ENCODE measurements at places on chromosomes 3 and 15.
A peak's percentile ranks its signal among the peaks of the same experiment; 100 is the strongest.

- peak; percentile 63 for DNase-seq
These were observed 655 bp downstream of the CYFIP1 start for GRCh38 chr15:22979238-22980188.

DNA sequence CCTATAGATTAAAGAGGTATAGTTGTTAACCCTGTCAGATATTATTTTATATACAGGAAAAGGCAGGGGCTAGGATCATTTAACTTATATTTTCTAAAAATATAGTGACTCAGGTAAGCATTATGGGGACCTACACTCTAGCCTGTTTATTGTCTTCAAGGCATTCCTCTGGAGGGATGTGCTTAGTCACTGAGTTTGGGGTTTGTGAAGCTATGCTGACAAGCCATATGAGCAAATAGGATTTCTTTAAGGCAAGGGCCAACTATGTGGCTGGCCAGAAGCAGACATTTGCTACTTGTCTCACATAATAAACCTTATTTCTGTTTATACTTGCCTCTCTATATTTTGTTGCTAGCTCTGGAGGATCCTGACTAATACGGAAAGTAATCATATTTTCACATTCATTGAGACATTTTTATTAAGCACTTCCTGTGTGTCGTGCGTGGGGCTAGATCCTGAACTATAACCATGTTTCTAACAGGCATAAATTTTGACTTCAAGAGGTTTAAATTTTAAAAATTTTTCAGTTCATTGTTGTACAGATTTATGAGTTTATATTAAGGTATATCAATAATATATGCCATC is 153.4 kb downstream of the OTOL1 start:
- peak; percentile 0 for DNase-seq

- DNase-seq = no peak
These were observed 554.7 kb upstream of the KCNMB2 start for GRCh38 chr3:177981576-177981975.

GRCh38 chr3:66038726-66039589 is at the start of gene MAGI1:
MAGI1 (minus strand) TSS chr3:66038918; CDS start chr3:66038308, 610 bp downstream.
- peak; percentile 97 for DNase-seq

- peak; percentile 49 for DNase-seq
These were observed 575 bp upstream of the PCYT1A start for GRCh38 chr3:196288141-196288460.

DNA sequence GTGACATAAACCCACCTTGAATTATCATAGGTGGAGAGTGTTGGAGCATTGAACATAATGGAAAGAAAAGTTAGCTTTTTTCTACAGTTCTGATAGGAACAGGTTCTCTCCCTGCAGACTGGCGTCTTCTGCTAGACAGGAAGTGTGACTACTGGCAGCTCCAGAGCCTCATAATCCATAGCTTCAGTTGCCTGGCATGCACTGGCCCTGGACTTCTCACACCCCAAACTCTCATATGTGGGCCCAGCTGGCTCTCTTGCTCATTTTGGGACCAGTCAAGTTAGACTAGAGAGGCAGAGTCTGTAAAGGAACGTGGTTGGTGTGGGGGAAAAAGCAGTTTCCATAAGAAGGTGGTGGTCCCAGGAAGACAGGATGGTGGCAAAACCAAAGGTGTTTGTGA is 180.1 kb downstream of the VGLL4 start:
- DNase-seq = no peak

- DNase-seq = peak; percentile 53
These were observed 3.8 kb upstream of the KIF23 start for GRCh38 chr15:69410248-69410874.

GRCh38 chr15:75069301-75069925 is 46.0 kb downstream of the PPCDC start:
- DNase-seq = no peak

DNA sequence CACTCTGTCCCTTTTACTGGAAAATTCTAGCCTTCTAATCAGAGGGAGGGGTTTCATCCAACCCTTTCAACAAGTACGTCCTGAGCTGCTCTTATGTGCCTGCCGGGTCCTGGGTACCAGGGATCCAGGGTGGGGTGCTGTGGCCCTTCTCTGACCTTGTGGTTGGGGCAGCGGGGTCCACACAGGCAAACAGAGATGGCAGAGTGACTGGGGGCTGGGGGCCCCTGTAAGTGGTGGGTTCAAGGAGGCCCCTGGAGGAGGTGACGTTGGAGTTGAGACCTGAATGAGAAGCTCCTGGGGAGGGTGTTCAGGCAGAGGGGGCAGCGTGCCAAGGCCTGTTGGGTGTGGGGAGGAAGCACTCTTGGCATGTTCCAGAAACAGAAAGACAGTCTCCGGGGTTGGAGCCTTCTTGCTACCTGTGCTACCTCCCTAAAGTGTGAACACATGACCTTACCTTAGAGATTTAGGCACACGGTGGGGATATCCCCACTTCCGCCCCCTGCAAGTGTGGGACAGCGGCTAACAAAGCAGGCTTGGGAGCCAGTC is 78.1 kb downstream of the FBLN2 start:
- DNase-seq = no peak

DNA sequence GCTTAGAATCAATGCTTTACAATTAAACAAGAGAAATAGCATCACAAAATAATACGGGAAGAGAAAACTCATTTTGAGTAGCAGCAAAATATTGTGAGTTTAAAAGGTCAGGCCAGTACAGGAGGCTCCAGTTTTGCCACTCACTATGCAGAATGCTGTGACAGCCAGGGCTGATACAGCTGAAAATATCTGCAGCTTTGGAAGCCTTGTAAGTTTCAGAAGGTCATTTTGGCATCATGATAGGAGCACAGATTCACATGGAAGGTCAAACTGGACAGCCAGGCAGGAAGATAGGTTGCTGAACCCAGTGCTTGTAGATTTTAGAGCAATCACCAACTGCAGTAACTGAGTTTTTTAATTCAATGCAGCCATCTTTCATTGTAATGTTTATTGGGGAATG is 14.1 kb downstream of the MBNL1 start:
- no peak for DNase-seq

DNA sequence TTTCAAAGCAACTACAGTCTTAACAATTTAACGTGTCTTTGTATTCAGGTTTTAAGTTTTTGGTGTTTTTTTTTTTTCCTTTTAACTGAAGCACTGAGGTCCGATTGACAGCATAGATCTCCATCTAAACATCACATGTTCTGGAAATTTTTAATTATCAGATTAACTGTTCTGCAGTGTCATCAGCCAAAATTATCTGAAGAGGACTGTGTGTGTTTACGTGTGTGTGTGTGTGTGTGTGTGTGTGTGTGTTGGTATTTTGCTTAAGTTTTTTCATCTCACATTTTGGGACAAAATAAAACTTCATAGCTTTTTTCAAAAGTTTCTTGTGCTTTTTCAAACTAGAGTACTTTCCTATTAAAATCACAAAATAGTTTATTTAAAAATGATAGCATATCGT is 1.8 kb downstream of the PIK3CA start:
- DNase-seq = no peak

DNA sequence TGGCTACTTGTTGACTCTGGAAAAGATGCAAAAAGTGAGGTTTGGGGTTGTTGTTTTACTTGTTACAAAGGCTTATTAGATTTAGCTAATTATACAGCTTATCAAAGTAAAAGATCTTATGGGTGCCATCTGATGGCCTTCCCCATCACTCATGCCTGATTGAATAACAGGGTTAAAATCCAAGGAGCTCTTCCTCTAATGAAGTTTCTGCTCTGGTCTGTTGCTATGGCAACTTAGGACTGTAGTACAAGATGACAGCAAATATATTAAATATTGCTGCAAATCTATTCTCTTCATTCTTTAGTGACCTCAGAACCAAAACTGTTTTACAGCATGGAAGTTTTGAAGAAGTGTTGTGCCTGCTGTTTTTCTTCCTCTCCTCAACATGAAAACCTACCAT is 45.6 kb upstream of the SRGAP3 start:
- no peak for DNase-seq

DNA sequence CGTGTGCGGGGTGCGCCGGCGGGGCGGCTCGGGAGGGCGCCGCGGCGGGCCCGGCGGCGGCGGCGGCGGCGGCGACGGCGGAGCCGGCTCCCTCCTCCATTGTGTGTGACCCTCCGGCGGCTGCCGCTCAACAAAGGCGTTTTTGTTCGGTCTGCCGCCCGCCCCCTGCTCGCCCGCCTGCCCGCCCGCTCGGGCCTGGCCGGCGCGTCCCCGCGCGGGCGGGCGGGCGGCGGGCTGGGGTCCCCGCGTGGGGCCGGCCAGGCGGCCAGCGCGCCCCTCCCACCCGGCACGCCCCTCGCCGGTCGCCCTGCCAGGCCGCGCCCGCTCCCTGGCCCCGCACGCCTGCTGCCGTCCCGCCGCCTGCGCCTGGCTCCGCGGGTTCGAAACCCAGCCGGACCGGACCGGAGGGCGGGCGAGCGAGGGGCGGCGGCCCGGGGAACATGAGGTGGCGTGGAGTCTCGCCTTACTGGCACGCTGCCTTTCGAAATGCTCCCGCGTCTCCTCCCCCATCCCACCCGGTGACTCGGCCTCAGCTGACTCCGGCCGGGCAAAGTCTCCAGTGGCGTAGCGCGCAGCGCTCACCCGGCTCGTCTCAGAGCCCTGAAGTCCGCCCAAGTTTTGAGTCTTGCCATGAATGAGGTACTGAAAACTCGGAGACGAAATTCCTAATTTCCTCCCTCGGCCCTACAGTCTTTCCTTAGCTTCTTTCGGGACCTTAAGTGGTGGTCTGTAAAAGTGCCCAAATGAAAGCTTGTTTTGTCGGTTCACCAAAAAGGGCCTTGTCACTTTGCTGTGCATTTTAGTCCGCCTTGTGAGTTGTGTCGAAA is 588 bp downstream of the MAPK6 start:
- peak; percentile 89 for DNase-seq

DNA sequence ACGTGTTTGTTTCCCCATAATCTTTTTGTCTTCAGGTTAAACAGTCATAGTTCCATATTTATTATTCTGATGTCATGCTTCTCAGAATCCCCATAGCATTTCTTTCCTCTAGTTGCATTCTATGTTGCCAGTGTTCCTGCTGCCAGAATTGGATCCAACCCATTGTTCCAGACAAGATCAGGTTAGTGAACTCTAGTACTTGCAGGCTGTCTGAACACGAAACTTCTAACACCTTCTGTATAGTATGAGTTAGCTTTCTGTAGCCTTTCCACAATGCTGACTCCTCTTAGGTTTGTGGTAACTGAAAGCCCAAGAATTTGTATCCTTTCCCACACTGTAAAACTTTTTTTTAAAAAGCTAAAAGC is 88.0 kb upstream of the ROPN1 start:
- no peak for DNase-seq

- DNase-seq = no peak
These were observed 8.0 kb upstream of the LRRIQ4 start for GRCh38 chr3:169804681-169805080.

DNA sequence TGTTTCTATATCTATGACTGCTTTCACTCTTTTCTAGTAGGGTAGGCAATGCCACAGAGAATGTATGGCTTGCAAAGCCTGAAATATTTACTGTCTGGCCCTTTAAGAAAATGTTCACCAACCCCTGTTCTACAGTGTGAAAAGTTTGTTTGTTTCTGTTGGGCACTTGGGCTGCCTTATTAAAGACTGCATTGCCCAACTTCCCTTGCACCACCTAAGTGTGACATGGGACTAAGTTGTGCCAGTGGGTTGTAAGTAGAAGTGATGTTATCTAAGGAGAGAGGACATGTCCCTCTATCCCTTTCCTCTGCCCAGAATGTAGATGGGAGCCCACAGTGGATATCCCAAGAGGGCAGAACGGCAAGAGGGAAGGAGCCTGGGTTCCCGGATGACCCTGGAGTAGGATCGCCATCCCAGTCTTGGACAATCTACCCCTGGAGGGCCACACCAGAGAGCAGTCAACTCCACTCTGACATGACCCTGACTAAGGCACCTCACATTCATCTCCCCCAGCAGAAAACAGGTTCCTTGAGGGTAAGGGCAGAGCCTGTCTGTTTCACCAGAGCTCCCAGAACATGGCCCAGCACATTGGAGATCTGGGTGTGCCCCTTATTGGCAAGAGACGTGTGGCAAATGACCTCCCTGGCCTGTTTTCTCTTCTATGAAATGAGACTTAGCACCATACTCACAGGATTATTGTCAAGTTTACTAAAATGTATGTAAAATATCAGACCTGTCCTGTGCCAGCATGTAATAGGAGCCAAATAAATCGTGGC is 138.8 kb downstream of the SMAD6 start:
- no peak for DNase-seq

- no peak for DNase-seq
These were observed 30.7 kb upstream of the USP3 start for GRCh38 chr15:63473749-63473998.

DNA sequence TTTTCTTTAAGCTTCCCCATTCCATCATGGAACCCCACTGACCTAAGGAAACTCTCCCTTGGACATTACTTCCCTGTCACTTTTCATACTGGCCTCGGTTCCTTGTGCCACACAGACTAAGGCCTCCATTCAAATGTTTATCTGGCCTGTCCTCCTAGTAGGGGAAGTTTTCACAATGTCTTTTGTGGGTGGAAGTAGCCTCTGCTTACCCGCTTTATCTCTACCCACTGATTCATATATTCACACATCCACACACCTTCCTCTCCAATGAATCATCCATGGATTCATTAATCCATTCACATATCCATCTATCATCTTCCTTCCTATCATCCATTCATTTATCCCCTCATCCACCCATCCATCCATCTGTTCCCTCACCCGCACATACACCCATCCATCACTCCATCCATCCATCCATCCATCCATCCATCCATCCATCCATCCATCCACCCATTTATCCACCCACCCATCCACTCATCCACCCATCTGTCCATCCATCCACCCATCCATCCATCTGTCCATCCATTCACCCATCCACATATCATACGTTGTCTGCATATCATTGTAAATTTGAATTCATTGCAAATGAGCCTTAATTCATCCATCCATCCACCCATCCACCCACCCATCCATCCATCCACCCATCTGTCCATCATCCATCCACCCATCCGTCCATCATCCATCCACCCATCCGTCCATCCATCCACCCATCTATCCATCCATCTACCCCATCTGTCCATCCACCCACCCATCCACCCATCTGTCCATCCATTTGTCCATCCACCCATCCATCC is 49.1 kb downstream of the IQSEC1 start:
- no peak for DNase-seq

- DNase-seq = no peak
These were observed 234.8 kb upstream of the ARPP21 start for GRCh38 chr3:35404571-35404970.

GRCh38 chr15:70383856-70384255 is 286.1 kb upstream of the TLE3 start:
- no peak for DNase-seq

DNA sequence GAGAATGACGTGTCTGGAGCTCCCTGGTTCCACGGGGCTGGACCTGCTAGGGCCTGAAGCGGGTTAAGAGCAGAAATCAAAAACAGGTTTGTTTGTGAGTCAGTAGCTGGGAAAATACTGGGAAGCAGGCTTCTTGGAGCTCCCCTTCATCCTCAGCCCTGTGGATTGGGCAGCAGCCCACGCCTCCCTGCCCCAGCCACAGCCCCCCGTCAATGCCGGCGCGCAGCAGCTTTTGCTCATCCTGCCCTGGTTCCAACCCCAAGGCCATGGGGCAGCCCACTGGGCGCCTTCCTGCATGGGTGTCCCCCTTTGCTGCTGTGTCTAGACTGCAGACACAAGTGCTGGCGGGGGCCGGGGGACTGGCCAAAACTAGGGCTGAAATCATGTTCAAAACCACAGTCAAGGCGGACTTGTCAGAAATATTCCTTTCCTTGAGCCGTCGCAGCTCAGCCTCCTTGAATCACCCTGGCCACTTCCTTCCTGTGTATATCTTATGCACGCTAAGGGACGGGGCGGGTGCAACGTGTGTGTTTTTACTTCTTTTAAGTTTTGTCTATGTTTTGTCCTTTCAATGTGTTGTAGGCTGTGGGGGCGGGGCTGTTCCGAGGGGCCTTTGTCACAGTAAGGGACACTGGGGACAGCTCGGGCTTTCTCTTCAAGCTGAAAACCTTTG is 108.1 kb downstream of the KLF13 start:
- DNase-seq = peak; percentile 92
